Thymus (tissue), 14 donors: ENCODE measurements at places on chromosomes 3 and 15.

DNA sequence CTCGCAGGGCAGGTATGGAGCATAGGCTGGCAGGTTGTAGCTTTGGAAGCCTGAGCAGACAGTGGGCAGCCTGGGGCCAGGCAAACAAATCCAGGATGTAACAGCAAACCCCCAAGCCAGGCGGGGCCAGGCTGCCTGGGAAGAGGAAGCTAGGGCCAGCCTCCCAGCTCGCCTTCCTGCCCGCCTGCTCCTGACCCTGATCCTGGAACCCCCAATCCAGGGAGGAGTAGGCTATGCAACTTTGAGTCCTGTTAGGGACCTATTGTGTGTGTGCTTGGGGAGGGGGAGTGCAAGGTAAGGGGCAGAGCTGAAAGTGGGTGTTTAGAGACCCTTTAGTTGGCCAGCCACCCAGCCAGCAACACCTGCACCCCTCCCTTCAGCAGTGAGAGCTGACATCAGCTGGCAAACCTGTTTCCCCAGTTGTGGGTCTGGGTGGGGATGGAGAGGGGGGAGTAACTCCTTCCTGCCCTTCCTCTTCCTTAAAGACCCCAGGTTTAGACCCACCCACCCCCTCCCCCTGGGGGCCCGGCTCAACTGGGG, 2.5 kb downstream of the NBEAL2 start:
- H3K27me3 ChIP-seq, result no peaks in the 10 kb centered on the region
- H3K4me1 ChIP-seq, result peaks cover 85% of the 10 kb centered on the region
- H3K4me3 ChIP-seq, result no peak overlapping the region
- peak overlapping the region; percentile 71 for H3K27ac ChIP-seq

GRCh38 chr15:50044406-50044805, 74.6 kb downstream of the ATP8B4 start:
- H3K27ac ChIP-seq, result no peak overlapping the region
- no peaks in the 10 kb centered on the region for H3K4me1 ChIP-seq
- DNase-seq, result no peak
- H3K4me3 ChIP-seq, result no peak overlapping the region

- peak overlapping the region; percentile 90 for H3K27ac ChIP-seq
- no peak overlapping the region for H3K4me3 ChIP-seq
- peaks cover 32% of the 10 kb centered on the region for H3K4me1 ChIP-seq
- DNase-seq, result no peak
- no peaks in the 10 kb centered on the region for H3K36me3 ChIP-seq
These were observed 69.0 kb upstream of the LPP start for GRCh38 chr3:188084752-188085583.

DNA sequence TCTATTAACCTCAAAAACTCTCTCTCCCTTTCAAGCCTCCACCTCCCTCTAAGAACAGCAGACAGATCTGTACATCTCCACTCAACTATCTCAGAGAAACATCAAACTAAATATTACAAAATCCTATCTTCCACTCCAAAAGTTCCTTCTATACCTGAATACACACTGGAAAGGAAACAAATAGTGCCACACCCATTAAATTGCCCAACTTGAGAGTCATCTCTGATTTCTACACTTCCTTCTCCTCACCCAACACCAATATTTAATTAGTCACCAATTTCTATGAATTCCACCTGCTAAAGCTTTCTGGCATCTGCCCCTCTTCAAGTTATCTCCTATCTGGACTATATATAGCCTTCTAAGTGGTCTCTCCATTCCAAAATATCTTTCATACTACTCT, 65.8 kb downstream of the PEAK1 start:
- no peaks in the 10 kb centered on the region for H3K27me3 ChIP-seq
- no peak overlapping the region for H3K27ac ChIP-seq
- no peaks in the 10 kb centered on the region for H3K4me1 ChIP-seq
- H3K4me3 ChIP-seq, result no peak overlapping the region

DNA sequence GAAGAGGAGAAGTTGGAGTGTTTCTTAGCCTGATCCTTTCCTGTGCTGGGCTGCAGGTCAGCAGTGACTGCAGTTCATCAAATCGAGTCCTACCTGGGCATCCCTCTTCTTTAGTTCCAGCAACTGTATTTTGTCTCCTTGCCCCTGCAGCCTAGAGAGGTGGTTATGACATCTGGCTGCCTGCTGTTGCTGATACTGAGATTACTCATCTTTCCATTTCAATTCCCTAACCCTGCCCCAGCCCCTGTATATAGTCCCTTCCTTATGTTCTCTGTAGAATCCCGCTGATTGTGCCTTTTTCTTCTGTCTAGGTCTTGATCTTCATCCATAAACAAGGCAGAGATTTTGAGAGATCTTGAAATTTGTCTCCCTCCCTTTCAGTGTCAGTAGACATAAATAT, 393.3 kb downstream of the EDEM1 start:
- H3K27me3 ChIP-seq, result no peaks in the 10 kb centered on the region
- no peaks in the 10 kb centered on the region for H3K4me1 ChIP-seq
- no peak overlapping the region for H3K27ac ChIP-seq

GRCh38 chr3:56683122-56683817, at the start of gene TASOR:
Gene TASOR (minus strand): TSS chr3:56683265. CDS start chr3:56683006, 259 bp downstream.
- peaks cover 4% of the 10 kb centered on the region for H3K4me1 ChIP-seq
- H3K27ac ChIP-seq, result peak within 1 kb of the TSS; percentile 100
- peak within 1 kb of the TSS; percentile 76 for H3K4me3 ChIP-seq
- H3K27me3 ChIP-seq, result no peaks in the 10 kb centered on the region
- H3K36me3 ChIP-seq, result peaks cover 3% of the 10 kb centered on the region
- peak; percentile 93 for DNase-seq

DNA sequence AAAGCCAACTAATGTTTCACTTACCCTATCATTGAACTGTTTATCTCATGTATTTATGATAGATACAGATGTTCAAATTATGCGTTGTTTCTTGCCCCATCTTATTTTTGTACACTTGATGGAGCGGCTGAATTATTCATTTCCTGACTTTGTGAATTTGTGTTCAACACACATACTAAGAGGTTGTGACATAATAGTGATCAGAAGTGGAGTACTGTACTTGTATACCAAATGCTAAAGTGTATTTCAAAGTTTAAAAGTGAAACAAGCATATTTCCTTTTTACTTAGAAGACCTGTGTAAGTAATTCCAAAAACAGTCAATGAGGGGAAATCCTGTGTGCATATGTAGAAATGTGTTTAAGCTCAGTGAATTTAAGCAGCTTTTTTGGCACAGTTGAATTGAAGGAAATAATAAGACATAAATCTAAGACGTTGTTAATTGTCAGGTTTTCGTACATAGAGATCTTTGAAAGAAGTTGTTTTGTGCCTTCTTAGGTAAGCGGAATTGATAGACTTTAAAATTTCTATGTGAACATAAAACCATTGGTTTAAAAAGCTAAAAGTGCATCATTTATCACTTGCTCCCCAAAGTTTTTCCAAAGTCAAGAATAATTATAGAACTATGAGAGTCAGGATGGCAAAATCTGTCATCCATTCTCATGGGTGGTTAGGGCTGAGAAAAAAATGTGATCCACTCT, 1.9 kb downstream of the NFKBIZ start:
- peaks cover 7% of the 10 kb centered on the region for H3K4me1 ChIP-seq
- peaks cover 17% of the 10 kb centered on the region for H3K36me3 ChIP-seq
- no peaks in the 10 kb centered on the region for H3K27me3 ChIP-seq
- no peak for DNase-seq
- H3K4me3 ChIP-seq, result peak overlapping the region; percentile 56

- peak overlapping the region; percentile 14 for H3K27ac ChIP-seq
- no peak for DNase-seq
- no peaks in the 10 kb centered on the region for H3K27me3 ChIP-seq
These were observed 31.3 kb downstream of the LAMP3 start for GRCh38 chr3:183131186-183131725.

DNA sequence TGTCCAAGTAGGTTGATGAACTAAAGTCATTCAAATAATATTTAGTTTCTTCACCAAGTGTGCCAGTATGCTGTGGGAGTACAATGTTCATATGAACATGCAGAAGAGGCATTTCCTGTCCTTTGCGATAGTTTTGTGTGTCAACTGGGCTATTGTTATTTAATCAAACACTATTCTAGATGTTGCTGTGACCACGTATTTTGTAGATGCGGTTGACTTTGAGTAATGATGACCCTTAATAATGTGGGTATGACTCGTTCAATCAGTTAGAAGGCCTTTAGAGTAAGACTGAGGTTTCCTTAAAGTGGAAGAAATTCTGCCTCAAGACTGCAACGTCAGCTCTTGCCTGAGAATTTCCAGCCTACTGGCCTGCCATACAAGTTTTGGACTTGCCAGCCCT, 470.7 kb upstream of the CBLB start:
- H3K4me1 ChIP-seq, result no peaks in the 10 kb centered on the region
- DNase-seq, result no peak
- no peak overlapping the region for H3K27ac ChIP-seq
- H3K4me3 ChIP-seq, result no peak overlapping the region
- no peaks in the 10 kb centered on the region for H3K27me3 ChIP-seq

- H3K4me1 ChIP-seq, result no peaks in the 10 kb centered on the region
- no peak for DNase-seq
- no peak overlapping the region for H3K4me3 ChIP-seq
- no peaks in the 10 kb centered on the region for H3K27me3 ChIP-seq
These were observed 34.4 kb downstream of the RYK start for GRCh38 chr3:134216191-134216764.
